Stimulated activated CD4-positive, alpha-beta T cell treated with anti-CD3 and anti-CD28 coated beads, Interleukin-15, amount 100 ng/mL, for 24 hours (primary cell): ENCODE measurements at places on chromosomes 13 and 19.

GRCh38 chr19:1098177-1099051, 3.2 kb upstream of the POLR2E start:
- no peak for DNase-seq

DNA sequence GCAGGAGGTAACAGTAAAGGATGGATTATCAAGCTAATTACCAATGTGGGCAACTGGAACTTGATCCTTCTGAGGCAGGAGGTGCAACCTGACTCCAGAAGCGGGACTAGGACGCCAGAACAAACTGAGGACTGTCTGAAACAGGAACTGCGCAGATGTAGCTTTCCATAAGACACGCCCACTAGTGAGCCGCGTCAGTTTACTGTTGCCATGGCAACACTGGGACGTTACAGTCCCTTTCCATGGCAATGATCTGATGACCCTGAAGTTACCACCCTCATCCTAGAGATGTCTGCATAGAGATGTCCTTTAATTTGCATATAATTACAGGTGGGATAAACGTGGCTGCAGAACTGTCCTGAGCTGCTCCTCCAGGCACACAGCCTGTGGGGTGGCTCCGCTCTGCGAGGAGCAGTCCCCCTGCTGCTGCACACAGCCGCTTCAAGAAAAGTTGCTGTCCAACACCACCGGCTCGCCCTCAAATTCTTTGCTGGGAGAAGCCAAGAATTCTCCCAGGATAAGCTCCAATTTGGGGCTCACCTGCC, 816.6 kb downstream of the UQCRFS1 start:
- no peak for DNase-seq

DNA sequence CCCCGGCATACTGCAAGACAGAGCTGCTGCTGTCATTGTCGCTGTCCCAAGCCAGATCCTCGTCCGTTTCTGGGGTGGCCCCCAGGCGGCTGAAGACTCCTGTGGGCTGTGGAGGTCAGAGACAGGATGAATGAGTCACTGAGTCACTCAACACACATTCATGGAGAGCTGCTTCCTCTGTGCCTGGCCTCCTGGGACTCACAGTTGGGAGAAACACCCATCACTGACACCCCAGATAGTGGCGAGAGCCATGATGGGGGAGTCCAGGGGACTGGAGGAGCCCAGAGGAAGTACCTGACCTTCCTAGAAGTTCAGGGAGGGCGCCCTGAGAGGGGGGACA, 26.0 kb downstream of the C19orf47 start:
- no peak for DNase-seq

DNA sequence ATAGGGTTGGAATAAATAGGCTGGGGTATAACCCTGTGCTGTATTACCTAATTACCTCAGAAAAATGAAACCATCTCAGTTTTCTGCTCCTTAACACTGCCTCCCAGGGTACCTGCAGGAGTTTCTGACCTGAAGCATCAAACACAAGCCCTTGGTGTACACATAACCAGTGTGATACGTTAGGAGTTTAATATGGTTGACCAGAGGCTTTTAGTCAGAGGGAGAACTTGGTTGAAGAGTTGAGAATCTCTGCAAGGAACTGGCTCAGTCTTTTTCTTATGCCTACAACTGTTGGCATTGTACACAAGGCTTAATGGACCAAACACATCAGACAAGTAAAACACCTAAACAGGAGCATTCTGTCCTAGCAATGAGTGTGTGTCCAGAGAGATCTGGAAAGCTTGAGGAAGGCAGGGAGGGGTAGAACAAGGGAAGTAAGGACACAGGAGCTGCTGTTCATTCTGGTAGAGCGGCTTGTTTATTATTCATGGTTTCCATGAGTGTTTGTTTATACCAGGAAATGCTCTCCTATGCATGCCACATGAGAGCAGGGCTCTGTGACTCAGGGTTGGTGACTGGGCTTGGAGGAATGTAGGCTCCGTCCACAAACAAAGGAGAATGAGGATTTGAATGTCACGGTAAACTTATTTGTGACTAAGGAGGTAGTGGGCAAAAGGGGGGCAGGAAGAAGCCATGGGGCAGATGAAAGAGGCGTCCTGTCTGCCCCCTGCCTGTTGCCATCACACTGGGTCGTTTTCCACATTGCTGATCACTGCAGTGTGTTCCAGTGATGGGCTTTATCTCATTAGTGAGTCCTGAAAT, 11.9 kb upstream of the SPATA13 start:
- no peak for DNase-seq

GRCh38 chr13:27132538-27132937, 39.1 kb downstream of the USP12 start:
- no peak for DNase-seq

GRCh38 chr19:49767381-49767780, 580 bp downstream of the AP2A1 start:
- DNase-seq, result no peak

GRCh38 chr19:51295382-51296126, 15.9 kb upstream of the IGLON5 start:
- no peak for DNase-seq

DNA sequence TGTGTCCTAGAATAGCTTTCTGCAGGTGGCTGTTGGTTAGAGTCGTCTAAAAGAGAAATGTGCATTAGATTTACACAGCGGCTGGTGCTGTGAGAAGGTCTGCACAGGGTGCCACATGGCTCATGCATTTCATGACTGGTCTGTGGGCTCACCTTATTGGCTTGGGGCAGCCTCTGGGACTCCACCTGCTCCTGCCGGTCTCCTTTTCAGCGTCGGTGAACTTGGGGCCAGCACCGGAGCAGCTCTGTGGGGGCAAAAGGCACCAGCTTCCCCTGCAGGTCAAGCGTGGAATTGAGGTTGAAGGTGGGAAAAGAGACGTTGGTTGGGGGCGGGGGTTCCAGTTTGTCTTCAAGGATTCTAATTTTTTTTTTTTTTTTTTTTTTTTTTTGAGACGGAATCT, 3.1 kb upstream of the PNMA8C start:
- DNase-seq, result no peak
